ENCODE measurements at places on chromosomes 1 and 21.

GRCh38 chr1:54220004-54220811, 20.2 kb downstream of the MRPL37 start:
- DNase-seq: peak; percentile 25

DNA sequence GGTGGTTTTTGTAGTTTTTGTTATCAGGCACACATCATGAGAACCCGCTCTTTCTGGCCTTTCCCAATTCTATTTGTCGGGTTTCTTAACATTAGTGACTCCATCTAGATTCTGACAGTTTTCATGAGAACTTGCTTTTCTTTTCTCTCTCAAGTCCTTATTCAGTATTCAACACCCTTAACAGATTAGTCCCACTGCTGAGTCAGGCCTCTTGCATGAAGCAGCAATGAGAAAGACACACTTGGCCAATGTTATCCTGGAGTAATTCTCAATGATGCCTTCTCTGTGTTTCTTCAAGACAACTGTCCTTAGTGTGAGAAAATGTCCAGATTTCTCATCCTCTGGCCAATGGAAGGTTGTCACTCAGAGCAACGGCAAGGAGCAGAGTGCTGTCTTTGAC, 11.3 kb downstream of the FMO2 start:
- no peak for DNase-seq

DNA sequence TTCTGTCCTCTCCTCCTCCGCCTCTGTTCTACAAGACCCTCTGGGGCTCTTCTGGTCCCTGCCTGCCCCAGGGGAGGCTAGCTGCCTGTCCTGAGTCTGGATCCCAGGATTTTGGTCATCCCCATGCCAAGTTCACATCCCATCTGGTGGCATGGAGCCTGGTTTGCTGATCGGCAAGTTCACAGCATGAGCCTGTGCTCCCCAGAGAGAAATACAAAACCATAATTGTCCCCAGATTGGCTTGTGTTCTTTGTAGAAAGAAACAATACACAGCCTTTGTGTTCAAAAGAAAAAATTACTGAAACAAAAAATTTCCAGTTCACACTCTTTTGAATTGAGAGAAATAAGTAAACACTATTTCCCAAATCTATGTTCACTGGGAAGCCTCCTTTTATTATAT, 149.4 kb upstream of the ZC3H12A start:
- DNase-seq: no peak

DNA sequence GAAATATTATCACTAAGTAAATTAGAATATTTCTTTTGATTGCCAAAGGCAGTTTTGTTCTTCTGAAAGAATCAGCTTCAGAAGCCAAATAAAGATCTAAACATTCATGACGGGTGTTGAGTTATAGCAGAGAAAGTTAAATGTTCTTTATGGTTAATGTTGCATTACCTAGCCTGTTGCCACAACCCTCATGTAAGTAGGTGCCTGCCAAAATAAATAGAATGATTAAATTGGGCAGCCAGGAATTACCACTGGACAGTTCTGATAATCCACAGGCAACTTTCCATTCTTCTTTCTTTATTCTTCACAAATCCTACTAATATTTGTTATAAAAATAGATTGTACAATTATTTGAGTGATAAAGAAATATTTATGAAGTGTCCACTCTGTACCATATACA, 217.9 kb upstream of the NRIP1 start:
- no peak for DNase-seq

DNA sequence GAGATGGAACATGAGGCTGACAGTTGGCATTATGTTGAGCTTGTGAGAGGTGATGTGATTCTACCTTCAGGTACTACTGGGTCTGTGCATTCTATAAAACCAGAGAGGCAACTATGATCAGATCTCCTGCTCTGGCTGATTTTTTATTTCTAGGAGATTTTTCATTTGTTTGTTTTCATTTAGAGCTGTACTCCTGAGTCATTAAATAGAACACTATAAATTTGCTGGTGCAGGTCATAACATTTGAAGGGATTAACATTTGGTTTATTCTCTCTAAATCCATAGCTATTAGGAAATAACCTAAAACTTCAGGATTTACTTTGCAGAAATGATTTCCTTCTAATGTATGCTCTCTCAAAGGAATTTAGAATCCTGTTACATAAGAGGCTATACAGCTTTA, 42.9 kb downstream of the MAGI3 start:
- DNase-seq: no peak

Data from brain microvascular endothelial cell (primary cell).